H54 (cell line): ENCODE measurements at places on chromosomes 2 and 18.

DNA sequence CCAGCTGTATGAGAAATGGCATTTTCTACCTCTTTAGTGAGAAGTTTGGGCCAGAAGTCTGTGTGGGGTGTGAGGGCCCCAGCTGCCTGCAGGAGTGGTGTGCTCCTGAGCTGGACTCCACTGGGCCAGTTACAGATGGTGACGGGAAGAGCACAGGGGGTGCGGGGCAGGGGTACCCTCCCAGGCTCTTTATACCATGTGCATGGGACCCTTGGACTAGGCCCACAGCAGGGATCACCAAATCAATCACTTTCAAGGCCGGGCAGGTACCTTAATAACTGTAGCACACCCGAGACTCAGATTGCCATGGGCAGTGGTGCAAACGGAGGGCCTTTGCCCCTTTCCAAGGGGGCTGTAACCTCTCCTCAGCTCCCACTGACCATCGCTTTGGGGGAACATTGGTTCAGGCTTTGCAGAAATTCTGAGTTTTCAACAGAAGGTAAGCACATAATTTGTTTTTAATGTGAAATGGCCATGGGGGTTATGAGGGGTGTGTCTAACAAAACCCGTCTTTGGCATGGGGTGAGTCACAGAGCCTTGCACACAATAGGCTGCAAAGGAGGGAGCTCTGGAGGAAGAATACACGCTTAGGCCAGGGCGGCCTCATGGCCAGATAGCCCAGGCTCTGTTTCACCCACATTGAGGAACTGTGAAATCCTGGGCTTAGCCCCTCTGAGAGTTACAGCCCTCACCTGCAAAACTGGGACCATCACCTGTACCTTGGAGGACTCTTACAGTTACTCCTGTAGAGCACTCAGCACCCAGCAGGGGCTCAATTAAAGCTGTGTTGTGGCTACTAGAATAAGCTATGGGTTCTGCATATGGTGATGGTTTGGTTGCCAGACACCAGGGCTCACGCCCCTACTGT is 141.0 kb upstream of the BCL2L11 start:
- no peak for DNase-seq

DNA sequence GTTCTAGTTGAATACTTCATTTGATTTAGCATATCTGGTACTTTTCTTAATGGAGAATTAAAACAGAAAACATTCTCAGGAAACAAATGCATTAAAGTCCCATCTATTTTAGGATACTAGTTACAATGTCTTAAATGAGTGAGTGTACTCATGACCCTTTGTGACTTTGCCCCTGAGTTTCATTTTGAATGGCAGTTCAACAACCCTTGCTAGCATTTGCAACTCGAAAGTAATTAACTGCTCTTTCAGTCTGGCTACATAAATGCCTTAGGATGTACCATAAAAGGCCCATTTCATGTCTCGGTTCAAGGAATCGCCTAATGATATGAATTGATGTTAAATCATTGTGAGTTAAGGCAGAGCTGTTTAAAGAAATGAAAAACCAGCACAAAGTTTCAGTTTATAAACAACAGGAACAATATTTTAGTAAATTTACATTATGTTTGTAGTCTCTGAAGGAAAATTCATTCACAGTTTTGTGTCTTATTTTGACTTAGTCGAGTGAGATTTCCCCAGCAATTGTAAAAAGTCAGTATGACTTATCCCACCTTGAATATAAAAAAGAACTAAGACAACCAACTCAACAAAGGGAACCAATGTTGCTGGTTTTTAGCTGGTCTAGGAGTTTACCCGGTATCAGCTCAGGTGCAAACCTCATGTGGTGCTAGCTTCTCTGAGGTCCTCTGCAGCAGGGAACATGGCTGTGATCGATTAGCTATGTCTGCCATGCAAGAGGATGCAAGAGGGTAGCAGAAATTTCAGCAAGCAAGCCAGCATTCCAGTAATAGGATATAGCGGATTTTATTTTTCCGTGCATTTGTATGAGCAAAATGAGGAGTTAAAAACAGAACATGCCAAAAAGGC is 386.2 kb downstream of the PTPRM start:
- DNase-seq, result no peak

DNA sequence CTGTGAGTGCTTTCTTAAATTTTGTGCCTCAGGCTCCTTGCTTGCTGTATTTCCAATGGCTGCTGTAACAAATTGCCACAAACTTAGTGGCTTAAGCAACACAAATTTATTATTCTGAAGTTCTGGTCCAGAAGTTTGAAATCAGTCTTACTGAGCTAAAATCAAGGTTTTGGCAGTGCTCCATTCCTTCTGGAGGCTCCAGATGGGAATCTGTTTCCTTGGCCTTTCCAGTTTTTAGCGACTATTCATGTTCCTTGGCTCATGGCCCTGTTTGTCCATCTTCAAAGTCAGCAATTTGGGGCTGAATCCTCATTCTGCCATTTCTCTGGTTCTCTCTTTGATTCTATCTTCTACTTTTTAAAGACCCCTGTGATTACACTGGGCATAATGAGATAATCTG is 31.8 kb downstream of the STRADB start:
- no peak for DNase-seq

GRCh38 chr2:30436859-30437435 is 10.1 kb upstream of the LCLAT1 start:
- DNase-seq, result no peak

DNA sequence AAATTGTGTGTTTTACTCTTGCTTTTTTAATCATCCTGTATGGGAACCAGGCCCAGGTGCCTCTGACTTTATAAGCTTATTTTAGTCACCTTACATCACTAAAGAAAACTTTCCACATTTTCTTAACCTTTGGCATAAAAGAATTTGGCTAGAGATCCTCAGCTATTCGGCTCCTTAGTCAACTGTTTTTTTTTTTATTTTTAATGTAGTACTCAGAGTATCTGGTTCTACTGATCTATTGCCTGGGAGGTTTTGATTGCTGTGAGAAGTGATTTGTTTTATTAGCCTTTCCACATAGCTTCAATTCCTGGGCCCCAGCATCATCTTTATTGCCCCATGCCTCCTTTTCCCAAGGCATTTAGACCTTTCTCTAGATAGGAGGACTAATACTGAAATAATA is 121.0 kb downstream of the MYO1B start:
- no peak for DNase-seq
